ENCODE measurements at places on chromosomes 1 and 21.

DNA sequence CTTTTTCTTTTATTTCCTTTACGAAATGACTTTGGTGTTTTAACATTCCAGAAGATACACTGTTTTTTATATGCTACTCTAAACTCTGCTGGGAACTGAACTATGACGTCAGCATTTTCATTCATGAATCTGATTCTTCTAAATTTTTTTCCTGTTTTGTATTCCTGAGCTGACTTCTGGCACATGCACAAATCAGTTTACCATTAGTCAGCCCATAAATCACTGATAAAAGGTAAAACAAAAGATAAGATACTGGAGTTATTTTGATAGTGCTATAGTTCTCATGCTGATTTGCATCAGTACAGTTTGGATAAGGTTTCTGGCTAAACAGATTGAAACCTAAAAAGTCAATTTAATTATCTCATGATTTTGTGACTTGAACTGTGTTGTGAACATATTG is 10.4 kb downstream of the CAMTA1 start:
- no peak for DNase-seq

DNA sequence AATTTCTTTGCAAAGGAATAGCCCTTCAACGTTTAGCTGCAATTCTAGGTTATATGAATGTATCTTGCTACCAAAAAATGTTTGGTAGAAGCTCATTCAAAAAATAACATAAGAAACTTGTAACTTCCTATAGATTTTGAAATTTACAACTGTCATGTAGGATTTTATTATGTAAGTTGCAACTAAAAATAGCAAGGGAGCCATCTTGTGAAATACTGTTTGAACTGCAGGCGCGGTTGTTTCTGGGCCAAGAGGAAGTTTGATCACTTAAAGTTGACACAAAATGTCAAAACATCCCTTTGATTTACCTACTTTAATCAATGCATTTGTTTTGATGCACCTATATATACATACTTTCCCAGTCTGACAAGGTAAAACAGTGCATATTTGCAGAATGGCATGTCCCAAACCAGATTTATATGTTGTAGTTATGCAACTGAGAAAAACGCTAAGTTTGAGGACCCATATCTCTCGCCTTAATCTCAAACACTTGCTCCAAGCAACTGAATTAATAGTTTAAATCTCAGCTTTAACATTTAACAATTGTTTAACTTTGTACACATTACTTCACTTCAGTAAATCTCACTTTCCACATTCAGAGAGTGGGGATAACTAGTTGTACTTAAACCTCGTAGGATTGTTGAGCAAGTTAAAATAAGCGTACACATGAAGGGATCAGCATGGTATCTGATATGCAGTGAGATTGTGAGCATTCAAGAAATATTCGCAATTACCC is 63.9 kb downstream of the KCNK2 start:
- DNase-seq = no peak

DNA sequence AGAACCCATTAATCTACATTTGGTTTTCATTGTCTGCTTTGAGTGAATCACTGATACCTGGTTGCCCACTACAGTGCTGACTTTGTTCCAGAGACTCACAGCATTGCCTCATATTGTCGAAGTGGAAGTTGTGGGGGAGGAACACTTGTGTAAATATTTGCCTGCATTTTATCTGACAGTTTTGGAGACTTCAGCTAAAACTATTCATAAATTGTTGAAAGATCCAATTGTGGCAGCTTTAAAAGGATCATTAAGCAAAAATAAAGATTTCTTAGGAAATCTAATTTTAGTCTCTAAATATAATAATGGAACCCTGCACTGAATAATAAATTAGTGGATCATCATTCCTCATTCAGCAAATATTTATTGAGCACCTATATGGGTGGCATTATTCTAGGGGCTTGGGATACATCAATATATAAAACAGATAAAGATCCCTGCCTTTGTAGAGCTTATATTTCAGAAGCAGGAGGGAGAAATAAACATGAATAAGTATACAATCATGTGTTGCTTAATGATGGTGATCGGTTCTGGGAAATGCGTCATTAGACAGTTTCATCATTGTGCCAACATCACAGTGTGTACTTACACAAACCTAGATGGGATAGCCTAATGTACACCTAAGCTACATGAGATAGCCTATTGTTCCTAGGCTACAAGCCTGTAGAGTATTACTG is 73.5 kb downstream of the OSBPL9 start:
- no peak for DNase-seq

- DNase-seq = no peak
Observed at GRCh38 chr1:84298684-84299535, 2.6 kb upstream of the SAMD13 start.

GRCh38 chr1:155913969-155914757 is 3.0 kb upstream of the RIT1 start:
- DNase-seq = no peak

DNA sequence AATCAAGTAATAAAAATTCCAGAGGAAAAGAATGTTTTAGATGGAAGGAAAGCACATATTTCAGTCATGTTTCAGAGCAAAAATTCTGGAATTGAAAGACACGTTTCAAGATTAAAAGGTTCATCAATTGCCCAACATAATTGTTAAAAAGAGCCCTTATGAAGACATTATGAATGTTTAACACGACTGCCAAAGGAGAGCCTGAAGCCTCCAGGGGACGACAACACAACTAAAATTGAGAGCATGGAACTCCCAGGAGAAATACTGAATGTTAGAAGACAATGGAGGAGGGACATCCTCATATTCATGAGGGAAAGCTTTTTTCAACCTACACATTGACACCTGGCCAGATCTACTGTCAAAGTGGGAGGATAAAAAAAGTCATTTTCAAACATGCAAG is 16.0 kb downstream of the OR2T11 start:
- DNase-seq = no peak

- DNase-seq = no peak
Observed at GRCh38 chr1:1080122-1080757, 6.1 kb upstream of the RNF223 start.

GRCh38 chr1:84272401-84272800 is 29.1 kb upstream of the SAMD13 start:
- DNase-seq = no peak

GRCh38 chr1:118589238-118589846 is 398.8 kb downstream of the TBX15 start:
- no peak for DNase-seq

- DNase-seq = no peak
Observed at GRCh38 chr1:171833091-171833825, 8.0 kb upstream of the DNM3 start.

GRCh38 chr1:1183221-1183747 is 9.6 kb downstream of the TTLL10 start:
- DNase-seq = no peak

GRCh38 chr1:55735106-55735505 is 519.9 kb upstream of the USP24 start:
- no peak for DNase-seq

- no peak for DNase-seq
Observed at GRCh38 chr1:78561856-78562255, 58.4 kb upstream of the IFI44L start.

DNA sequence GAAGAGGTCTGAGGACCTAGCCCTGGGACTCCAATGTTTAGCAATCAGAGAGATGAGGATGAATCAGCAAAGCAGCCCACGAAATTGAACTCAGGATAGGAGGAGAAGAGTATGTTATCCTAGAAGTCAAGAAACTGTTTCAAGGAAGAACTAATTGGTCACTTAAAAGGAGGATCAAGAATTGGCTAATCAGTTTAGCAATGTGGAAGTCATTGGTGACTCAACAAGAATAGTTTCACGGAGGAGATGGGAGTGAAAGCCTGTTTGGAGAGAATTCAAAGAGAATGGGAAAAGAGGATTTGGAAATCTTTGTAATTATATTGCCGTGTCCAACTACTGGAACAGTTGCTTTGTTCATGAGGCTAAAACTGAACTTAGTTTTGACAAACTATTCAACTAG is 7.4 kb downstream of the HMCN1 start:
- DNase-seq = no peak

DNA sequence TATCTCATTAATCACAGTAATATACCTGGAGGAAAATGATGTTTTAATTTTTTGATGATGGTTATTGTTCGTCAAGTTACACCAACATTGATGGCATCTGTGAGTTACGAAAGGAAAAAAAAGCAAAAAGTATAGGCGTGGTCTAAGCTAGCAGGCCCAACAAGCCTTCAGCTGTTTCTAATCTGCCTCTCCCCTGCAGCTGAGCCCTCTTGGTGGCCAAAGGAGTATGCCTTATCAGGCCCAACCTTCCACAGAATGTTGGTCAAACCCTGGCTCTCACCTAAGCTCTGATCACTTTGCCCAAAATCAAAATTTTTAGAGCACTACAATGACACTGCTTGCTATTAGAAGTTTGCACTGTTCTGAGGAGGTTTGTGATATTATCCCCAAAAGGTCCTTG is 4.9 kb downstream of the C1orf105 start:
- no peak for DNase-seq

- no peak for DNase-seq
Observed at GRCh38 chr1:170030212-170030611, 44.3 kb downstream of the KIFAP3 start.

- no peak for DNase-seq
Observed at GRCh38 chr21:43645136-43645891, 14.0 kb downstream of the HSF2BP start.

DNA sequence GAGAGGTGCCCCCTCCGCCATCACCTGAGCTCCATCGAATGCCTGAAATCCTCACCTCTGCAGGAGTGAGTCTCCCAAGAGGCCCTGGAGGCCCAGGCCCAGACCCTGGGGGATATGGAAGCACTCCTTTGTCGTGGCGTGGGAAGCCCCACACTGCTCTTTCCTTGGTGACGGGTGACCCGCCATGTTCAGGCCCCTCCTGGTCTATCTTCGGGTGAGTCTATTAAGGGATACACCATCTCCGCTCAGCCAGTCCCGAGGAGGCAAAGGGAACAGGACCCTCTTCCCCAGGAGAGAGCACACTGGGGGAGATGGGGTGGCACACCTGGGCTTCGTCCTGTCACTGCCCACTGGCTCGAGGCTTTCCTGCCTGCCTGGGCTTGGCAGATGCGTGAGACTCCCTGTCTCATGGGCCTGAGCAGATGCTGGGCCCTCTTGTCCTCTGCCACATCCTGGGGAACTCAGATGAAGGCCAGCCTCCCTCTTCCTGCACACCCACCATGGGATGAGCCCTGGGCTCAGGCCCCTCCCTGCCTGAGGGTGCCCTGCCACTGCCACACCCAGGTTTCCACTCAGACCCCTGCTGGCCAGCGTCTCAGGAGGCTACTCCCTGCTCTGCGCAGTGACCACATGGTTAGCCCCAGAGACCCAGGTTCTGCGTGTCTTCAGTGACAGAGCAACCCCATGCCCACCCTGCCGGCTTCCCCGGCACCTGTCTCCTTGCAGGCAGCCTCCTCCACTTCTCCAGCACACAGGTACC is 3.8 kb upstream of the NPHP4 start:
- DNase-seq = no peak

GRCh38 chr1:117029685-117030084 is 28.1 kb downstream of the CD101 start:
- DNase-seq = no peak

DNA sequence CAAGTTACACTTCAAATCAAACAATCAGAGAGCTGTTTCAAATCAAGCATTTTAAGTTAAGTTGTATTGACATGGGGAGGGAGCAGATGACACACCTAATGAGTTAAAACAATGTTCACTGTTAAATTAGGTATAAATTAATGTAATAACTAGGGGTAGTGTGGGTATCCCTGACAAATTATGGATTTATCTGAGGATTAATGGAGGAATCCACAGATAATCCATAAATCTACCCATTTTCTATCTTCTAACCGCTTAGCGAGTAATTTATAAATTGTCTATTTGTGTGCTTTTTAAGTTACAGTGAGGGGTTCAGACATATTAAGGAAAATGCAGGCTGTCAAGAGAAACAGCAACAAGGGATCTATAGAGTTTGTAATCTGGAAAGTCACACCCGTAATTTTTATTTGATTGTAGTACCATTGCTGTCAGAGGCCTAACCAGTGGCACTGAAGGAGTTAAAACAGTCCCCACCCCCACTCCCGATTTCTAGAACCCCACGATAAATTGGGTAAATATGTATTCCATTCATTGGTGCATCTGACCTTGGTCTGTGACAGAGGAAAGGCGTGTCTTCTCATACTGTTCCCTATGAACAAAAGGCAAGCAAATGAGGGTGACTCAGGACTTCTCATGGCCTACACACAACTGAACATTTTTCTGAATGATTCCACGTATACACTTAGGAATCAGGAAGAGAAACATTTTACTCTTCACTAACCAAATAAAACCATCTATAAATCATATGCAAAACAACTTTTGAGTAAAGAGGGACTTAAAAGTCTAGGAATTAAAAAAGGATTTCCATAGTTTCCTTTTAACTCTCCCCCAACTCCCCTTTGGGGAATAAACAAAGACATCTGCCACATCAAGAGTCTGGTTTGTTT is 7.4 kb downstream of the IRF2BP2 start:
- DNase-seq = no peak

DNA sequence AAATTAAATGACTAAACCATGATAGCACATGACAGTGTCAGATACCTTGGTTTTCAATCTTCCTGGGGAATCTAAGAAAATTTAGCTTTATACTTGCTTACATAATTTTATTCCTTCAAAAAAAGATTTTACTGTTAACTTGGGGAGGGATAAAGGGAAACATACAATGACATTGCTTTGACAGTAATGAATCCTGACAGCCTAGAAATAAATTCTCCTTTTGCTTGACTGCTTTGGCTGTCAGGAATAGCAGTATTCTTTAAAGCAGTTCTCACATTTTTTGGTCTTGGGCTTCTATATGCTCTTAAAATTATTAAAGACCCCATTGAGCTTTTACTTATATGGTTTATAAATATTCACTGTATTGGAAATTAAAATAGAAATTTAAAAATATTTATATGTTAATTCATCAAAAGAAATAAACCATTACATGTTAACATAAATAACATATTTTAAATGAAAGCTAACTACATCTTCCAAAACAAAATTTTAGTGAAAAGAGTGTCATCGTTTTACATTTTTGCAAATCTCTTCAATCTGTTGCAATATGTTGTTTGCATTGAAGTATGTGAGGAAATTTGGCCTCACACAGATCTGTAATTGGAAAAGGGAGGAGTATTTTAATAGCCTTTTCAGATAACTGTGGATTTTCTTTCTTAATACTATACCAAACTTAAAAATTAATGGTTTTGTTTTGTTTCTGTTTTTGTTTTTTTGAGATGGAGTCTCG is 16.1 kb downstream of the EPHX4 start:
- no peak for DNase-seq
